ENCODE measurements at places on chromosomes 12 and 14.

DNA sequence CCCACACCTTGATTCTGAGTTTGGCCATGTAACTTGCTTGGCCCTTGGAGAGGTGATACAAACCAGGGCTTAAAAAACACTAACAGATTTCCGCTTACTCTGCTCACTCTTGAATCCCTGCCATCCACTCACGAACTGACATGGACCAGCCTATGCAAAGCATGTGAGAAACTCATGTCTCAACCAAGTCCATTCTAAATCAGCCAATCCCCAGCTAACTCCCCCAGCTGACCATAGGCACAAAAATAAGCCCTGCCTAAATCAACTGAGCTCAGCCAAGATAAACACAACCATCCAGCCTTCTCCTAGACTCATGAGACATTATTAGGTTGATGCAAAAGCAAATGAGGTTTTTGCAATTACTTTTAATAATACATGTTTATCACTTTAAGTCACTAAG, 353.9 kb upstream of the TBX3 start:
- no peak for DNase-seq

GRCh38 chr12:8697120-8697475, 693 bp upstream of the RIMKLB start:
- no peak for DNase-seq

DNA sequence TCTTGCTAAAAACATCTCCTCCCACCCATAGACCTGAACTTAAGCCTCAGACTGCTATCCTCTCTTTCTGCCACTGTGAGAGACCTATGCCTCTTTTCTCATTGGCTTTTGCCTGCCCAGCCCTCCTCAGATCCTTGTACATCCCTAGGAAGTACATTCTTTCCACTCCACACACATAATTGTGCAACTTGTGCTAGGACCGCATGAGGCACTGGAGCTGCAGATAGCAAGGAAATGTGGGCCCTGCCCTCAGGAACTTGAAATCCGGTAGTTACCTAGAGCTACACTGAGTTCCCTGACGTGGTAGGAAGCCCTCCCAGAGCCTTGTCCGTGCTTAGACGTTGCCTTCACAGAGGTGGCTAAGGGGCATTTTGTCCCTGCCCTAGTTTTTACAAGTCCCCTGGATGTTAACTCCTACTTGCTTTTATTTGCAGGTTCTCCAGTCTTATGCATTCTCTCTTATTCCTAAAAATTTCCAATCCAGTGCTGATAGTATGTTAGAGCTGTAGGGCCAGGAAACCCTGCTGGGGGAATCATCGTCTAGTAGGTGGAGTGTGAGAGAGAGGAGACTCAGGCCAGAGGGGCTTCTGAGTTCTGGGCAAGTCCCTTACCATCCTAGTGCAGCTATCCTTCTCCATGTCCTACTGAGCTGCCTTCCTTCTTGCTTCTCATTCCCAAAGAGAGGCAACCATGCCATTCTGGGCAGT, 41.3 kb downstream of the NTF3 start:
- DNase-seq, result no peak

- no peak for DNase-seq
Observed at GRCh38 chr12:4417936-4418335, 27.7 kb downstream of the FGF6 start.

DNA sequence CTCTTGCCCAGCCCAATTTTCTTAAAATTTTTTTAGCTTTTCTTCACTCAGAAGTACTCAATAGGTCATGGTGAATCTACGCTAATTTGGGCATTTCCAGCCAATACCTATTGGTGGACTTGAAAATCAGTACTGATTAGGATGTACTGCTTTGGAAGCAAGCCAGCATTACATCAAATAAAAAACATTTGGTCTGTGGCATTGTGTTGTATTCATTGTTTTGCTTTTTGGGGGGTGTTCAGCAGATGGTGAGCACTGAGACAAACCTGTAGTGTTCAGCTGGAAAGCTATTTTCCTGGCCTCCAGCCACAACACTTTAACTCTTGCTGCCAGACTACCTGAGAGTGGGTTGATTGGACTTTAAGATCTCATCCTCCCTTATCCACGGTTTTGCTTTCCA, 4.0 kb downstream of the MAPKAPK5 start:
- DNase-seq, result no peak

DNA sequence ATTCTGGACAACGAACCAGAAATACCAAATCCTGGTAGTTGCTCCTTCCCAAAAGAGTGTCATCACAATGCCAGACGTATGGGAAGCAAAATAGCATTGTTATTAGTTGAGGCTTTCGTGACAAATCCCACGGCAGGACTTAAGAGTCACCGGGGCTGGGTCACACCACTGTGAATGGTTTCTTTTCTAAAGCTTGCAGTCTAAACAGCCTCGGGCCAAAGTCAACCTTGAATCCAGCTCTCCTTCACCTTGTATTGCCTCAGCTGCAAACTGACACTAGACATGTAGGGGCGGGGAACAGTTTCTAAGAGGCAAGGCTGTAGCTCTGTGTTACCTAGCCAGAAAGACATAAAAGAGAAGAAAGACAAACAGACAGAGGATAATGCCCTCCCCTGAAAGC, 734.8 kb downstream of the MED13L start:
- DNase-seq, result no peak

GRCh38 chr14:53401646-53402045, 248.5 kb upstream of the DDHD1 start:
- no peak for DNase-seq

GRCh38 chr14:55914771-55915170, 203.4 kb upstream of the PELI2 start:
- DNase-seq, result no peak

DNA sequence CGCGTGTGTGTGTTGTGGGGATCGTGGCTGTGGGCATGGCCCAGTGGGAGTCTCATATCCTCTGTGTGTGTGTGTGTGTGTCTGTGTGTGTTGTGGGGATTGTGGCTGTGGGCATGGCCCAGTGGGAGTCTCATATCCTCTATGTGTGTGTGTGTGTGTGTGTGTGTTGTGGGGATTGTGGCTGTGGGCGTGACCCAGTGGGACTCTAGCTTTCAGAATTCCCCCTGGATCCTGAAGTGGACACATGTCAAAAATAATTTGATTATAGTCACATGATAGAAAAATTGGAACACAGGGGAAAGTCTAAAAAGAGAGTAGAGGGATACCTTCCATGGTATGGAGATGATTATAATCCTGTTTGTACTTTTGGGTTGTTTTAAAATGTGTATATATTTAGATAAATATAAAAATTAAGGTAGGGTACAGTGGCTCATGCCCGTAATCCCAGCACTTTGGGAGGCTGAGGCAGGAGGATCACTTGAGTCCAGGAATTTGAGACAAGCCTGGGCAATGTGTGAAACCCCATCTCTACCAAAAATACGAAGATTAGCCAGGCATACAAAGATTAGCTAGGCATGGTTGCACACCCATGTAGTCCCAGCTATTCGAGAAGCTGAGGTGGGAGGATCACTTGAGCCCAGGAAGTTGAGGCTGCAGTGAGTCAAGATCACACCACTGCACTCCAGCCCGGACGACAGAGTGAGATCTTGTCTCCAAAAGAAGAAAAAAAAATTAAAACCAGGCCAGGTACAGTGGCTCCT, 11.0 kb downstream of the PAPLN start:
- DNase-seq, result no peak

- no peak for DNase-seq
Observed at GRCh38 chr14:47746986-47747385, 71.6 kb upstream of the MDGA2 start.

- no peak for DNase-seq
Observed at GRCh38 chr14:52848626-52849025, 57.2 kb upstream of the GNPNAT1 start.

DNA sequence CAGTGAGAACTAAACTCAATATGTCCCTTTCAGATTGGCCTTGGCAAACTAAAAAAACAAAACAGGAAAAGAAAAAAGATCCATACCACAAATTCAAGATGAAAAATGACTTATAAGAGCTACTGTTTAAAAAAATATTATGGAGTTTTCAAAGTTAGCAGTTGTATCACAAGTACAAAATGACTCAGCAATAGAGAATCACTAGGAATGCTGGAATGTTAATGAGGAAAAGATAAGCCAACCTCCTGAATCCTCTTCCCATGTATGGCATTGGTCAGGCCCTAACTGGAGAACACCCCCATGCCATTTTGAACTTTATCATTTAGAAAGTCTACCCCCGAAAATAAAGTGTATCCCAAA, 62.2 kb downstream of the PPP1R36 start:
- DNase-seq, result no peak

GRCh38 chr14:38038171-38038570, 169.5 kb upstream of the SSTR1 start:
- no peak for DNase-seq

- DNase-seq, result peak; percentile 39
Observed at GRCh38 chr12:7460375-7461259, 16.7 kb upstream of the CD163L1 start.

GRCh38 chr12:8069582-8069981, 3.4 kb upstream of the C3AR1 start:
- no peak for DNase-seq

GRCh38 chr14:35986219-35986573, 160.1 kb downstream of the BRMS1L start:
- DNase-seq, result no peak

GRCh38 chr14:38989922-38990546, 113.0 kb downstream of the SEC23A start:
- no peak for DNase-seq

DNA sequence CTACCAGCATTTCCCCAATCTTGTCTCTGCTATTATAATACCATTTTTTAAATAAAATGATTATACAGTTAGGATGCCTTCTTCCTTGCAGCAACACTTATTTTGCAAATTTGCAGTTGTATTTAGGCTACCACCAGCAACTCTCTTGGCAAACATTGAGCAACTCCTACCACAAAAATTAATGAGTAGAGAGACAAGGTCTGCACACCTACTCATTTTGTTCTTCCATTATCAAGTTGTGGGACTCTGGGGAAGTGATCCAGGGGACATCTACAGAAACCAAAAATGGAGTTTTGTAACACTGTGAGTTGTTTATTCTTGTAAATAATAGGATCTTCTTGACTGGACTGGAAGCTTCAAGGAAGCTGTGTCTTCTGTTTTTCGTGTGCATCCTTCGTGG, 38.6 kb downstream of the DGLUCY start:
- no peak for DNase-seq

- DNase-seq, result no peak
Observed at GRCh38 chr14:36773136-36773540, 111.5 kb downstream of the PAX9 start.

- DNase-seq, result no peak
Observed at GRCh38 chr12:127628645-127629044, 638.3 kb upstream of the TMEM132C start.

GRCh38 chr14:102333795-102334705, 14.5 kb downstream of the ZNF839 start:
- no peak for DNase-seq

- DNase-seq, result no peak
Observed at GRCh38 chr14:92500491-92500941, 13.1 kb upstream of the RIN3 start.

- DNase-seq, result no peak
Observed at GRCh38 chr12:66587912-66588311, 91.0 kb downstream of the GRIP1 start.

GRCh38 chr12:15982071-15982470, 70.9 kb downstream of the DERA start:
- no peak for DNase-seq

- DNase-seq, result no peak
Observed at GRCh38 chr14:22502007-22502406, 87.0 kb downstream of the DAD1 start.

GRCh38 chr12:49304161-49304560, 9.2 kb downstream of the PRPH start:
- no peak for DNase-seq

DNA sequence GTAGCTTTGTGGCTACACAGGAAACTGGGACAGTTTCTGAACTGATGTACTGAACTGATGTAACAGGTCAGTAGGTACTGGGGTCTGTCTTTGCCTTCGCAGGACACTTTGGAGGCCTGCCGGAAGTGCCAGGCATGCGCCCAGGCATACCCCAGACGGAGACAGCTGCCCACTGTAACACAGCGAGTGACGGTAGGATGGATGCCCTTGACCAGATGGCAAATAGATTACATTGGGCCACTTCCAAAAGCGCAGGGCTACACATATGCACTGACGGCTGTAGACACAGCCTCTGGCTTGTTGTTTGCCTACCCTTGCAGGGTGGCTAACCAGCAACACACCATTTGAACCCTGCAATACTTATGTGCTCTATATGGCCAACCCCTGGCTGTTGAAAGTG, 94.1 kb upstream of the TMPO start:
- DNase-seq, result no peak

- DNase-seq, result no peak
Observed at GRCh38 chr12:98259693-98260092, 255.7 kb upstream of the TMPO start.

- DNase-seq, result peak; percentile 39
Observed at GRCh38 chr14:106586098-106586704, 1059.8 kb downstream of the TMEM121 start.

DNA sequence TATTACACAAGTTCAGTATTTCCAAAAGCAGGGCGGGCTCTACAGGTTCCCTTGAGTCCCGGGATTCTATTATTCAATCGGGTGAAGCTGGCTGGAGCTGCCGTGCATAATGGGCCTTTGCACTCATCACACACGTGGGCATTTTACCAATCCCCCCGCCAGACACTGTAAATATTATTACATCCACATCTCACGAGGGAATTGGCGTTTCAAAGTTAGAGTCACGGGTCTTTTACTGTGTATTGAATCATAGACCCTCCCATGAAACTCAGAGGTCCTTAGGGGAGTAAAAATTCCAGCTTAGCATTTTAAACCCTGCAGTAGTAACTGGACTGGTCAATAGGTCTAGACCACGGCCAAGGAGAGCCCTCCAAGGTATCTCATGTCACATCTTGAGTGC, 70.3 kb downstream of the MAP1LC3B2 start:
- no peak for DNase-seq

DNA sequence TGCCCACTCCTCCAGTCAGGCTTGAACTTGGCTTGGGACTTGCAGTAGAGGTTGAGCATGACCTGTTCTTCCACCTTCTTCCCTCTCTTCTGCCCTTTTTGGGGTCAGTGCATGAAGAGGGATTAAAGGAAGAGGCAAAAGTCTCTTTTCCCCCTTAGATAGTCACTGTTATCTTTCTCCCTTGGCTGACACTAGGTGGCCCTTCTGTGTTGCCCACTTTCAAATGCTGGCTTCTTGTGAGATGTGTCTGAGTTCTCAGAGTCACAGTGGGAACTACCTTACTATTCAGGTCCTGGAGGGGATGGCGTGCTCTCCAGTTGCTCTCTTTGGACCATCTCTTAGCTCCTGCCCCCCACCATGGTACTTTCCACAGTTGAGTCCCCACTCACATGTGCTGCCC, 73.6 kb downstream of the GPR65 start:
- no peak for DNase-seq

DNA sequence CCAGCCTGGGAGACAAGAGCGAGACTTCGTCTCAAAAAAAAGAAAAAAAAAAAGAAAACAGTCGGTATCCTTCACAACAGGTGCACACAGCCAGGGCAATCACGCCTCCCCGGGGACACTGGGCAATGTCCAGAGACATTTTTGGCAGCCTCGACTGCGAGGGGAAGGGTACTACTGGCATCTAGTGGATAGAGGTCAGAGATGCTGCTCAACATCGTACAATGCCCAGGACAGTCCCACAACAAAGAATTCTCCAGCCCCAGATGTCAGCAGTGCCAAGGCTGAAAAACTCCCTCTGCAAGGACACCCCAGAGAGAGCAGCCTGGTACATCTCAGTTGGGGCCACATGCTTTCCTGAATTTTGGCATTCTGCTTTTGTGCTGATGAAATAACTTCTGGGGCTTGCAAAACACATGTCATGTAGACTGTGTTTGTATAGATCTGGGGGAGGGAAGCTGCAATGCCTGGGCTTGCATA, 21.5 kb downstream of the ALDH2 start:
- DNase-seq, result no peak
